DND-41 (cell line): ENCODE measurements at places on chromosomes 4 and X.

DNA sequence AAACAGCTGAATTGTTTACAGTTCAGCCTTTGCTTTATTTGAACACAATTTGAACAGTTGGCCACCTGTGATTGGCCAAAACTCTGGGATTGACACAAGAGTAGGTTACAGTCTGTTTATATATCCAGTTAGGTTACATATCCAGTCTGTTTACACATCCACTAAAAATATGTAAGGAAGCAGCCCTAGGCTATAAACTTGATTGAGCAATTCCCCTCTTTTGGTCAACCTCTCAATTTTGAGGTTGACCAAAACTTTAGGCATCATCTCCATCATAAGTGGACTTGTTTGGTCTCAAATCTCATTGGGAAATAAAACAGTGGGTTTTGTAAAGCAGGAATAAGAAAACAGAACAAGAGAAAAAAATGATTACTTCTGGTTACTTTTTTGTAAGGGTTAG, 190.8 kb downstream of the SPATA18 start:
- H3K27ac ChIP-seq = no peak overlapping the region
- no peak for DNase-seq
- no peaks in the 10 kb centered on the region for H3K4me1 ChIP-seq
- H3K36me3 ChIP-seq = no peaks in the 10 kb centered on the region
- no peak overlapping the region for H3K4me3 ChIP-seq
- no peaks in the 10 kb centered on the region for H3K27me3 ChIP-seq

DNA sequence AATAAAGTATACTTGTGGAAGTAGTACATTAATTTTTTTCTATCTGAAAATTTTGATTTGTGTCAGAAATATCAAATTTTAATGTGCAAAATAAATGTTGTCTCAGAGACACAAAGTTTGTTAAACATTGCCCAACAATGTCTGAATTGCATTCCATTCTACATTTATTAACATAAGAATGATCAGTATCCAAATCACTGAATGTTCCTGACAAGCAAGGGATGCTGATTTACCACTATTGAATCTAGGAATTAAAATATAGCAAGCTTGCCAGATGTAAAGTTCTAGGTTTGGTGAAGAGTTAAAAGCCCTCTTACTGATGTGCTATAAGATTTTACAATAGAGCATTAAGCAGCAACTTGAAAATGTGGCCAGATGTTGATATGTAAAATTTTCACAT, 489.2 kb upstream of the CTSO start:
- H3K4me1 ChIP-seq = no peaks in the 10 kb centered on the region
- no peak overlapping the region for H3K4me3 ChIP-seq
- no peak for DNase-seq
- H3K27ac ChIP-seq = no peak overlapping the region
- no peaks in the 10 kb centered on the region for H3K27me3 ChIP-seq

DNA sequence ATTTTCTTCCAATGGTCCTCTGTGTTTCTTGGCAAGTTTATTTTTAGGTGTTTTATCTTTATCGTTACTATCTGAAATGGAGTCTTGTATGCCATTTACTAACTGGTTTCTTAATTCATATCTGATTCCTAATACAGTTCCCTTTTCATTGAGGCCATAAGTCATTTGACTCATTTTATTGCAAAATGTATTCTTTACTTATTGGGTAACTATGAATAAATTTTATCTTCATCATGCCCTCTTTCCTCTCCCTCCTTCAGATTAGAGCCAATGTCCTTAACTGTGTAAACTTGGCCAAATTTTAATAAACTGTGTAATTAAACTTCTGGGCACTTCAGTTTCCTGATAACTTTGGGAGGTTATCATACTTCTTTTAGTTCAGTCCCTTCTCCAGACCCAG, 19.3 kb upstream of the MSMO1 start:
- H3K36me3 ChIP-seq = peaks cover 11% of the 10 kb centered on the region; the same call in 1 of the 2 replicates
- no peak for DNase-seq
- H3K27me3 ChIP-seq = no peaks in the 10 kb centered on the region
- no peak overlapping the region for H3K27ac ChIP-seq
- no peak overlapping the region for H3K4me3 ChIP-seq

- no peaks in the 10 kb centered on the region for H3K4me1 ChIP-seq
- no peaks in the 10 kb centered on the region for H3K27me3 ChIP-seq
- no peaks in the 10 kb centered on the region for H3K36me3 ChIP-seq
- DNase-seq = no peak
- no peak overlapping the region for H3K4me3 ChIP-seq
Measured at GRCh38 chr4:66071911-66072310, 401.6 kb upstream of the EPHA5 start.

GRCh38 chr4:83489711-83490326, 4.9 kb upstream of the ABRAXAS1 start:
- H3K27me3 ChIP-seq = no peaks in the 10 kb centered on the region
- no peak for DNase-seq
- no peak overlapping the region for H3K27ac ChIP-seq
- no peak overlapping the region for H3K4me3 ChIP-seq

- H3K4me1 ChIP-seq = peaks cover 40% of the 10 kb centered on the region
- H3K27me3 ChIP-seq = peaks cover 7% of the 10 kb centered on the region
- peak; percentile 87 for DNase-seq
- peak overlapping the region; percentile 65 for H3K4me3 ChIP-seq
- H3K27ac ChIP-seq = peak overlapping the region; percentile 82
Measured at GRCh38 chr4:140149846-140150635, 3.9 kb downstream of the MAML3 start.

DNA sequence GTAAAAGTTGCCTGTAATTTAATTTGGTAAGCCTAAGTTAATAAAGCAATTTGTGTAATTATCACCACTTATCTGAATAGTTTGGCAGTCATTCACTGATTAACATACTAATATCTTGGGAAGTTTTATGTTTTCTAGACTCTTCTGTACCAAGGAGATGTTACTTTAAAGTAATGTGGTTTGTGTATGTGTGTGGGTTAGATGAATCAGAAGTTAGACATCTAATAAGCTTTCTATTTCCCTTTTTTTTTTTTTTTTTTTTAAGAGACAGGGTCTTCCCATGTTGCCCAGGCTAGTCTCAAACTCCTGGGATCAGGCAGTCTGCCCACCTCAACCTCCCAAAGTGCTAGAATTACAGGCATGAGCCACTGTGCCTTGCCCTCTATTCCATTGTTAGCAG, 5.3 kb downstream of the SLAIN2 start:
- H3K27ac ChIP-seq = no peak overlapping the region
- no peaks in the 10 kb centered on the region; the same call in 1 of the 2 replicates for H3K36me3 ChIP-seq
- peaks cover 26% of the 10 kb centered on the region for H3K4me1 ChIP-seq

GRCh38 chr4:121666091-121666679, 30.6 kb downstream of the ANXA5 start:
- H3K4me1 ChIP-seq = no peaks in the 10 kb centered on the region
- DNase-seq = no peak
- H3K4me3 ChIP-seq = no peak overlapping the region
- H3K27ac ChIP-seq = no peak overlapping the region

GRCh38 chr4:169593050-169593560, 19.3 kb downstream of the NEK1 start:
- no peaks in the 10 kb centered on the region for H3K4me1 ChIP-seq
- no peak overlapping the region for H3K27ac ChIP-seq
- H3K4me3 ChIP-seq = no peak overlapping the region

DNA sequence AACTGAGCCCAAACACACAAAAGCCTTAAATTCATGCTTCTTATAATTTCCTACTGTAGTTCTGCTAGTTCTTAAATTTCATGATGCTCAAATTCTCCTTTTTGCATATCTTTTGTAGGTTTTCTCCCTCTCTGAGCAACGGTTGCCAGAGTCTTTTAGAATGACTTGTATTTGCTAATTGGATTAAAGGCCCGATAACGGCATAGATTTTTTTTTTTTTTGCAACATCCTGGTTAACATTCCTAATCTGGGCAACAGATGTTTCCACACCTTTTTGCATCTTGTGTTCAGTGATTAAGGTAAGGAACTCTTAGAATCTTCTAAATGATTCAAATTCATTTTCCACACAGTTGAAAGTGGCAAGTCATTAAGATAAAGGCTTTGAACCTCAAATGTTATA, 66.3 kb upstream of the ADGRG2 start:
- no peaks in the 10 kb centered on the region for H3K4me1 ChIP-seq
- H3K36me3 ChIP-seq = no peaks in the 10 kb centered on the region
- H3K4me3 ChIP-seq = no peak overlapping the region
- DNase-seq = no peak
- H3K27me3 ChIP-seq = no peaks in the 10 kb centered on the region

DNA sequence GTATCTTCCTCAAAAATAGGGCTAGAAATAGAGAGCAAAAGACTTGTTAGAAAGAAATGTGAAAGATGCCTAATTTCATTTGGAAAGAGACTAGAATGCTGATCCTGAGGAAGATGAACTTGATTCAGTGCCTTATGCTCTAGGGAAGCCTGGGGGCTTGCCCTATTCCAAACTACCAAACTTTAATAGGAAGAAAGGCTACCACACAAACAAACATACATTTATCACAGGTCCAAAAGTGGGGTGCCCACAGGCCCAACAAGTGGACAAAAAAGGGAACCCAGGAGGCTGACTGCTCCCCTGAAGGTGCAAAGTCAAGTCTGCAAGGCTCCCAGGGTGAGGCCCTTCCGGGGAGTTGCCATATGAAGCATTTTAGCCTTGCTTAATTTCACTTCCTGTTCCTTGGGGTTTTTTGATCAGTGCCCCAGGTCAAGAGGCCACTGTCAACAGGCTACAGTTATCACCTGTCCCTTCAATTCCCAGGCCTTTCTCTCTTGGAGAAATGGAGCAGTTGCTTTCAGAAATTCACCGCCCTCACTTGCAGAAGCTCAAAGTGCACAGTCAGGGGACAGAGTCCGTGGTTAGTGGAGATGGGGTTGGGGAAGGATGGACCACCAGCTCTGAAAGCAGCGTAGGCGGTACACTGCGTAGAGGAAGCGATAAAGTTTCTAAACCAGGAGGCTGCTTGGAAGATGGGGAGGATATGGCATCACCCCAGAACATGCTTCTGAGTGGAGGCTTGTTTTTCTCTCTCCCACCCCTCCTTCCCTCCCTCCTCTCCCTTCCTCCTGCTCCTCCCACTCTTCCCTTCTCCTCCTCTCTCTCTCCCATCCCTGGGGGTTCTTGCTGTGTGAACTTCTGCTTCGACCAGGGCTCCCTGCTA, 36.4 kb downstream of the TMEM154 start:
- no peak overlapping the region for H3K27ac ChIP-seq
- no peaks in the 10 kb centered on the region for H3K27me3 ChIP-seq
- 0 out of 2 replicates have a peak, but pooled peaks cover 3% of the 10 kb centered on the region for H3K36me3 ChIP-seq

DNA sequence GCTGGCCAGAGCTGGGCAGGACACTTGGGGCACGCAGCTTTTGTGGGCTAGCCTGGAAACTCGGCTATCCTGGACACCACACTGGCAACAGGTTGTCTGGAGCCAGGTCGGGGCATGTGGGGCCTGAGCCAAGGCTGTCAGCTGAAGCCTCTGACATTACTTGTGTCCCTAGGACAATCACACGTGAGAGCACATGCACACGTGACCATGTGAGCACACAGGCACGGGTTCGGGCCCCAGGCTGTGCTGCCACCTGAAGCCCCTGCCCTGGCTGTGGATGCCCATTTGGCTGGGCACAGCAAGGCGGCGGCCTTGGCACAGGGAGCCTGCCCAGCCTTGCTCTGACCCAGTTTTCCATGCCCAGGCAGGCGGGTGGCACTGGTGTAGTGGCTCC, 8.7 kb upstream of the FGFR3 start:
- H3K4me3 ChIP-seq = no peak overlapping the region
- DNase-seq = no peak
- H3K27ac ChIP-seq = no peak overlapping the region
- H3K36me3 ChIP-seq = no peaks in the 10 kb centered on the region
- no peaks in the 10 kb centered on the region for H3K27me3 ChIP-seq

- no peaks in the 10 kb centered on the region for H3K4me1 ChIP-seq
- no peak overlapping the region for H3K27ac ChIP-seq
- DNase-seq = no peak
- no peaks in the 10 kb centered on the region for H3K27me3 ChIP-seq
- H3K4me3 ChIP-seq = no peak overlapping the region
Measured at GRCh38 chr4:52091801-52092200, 40.7 kb downstream of the SPATA18 start.

- H3K4me1 ChIP-seq = peaks cover 24% of the 10 kb centered on the region
- peak; percentile 61 for DNase-seq
- H3K27me3 ChIP-seq = no peaks in the 10 kb centered on the region
- peak overlapping the region; percentile 78 for H3K27ac ChIP-seq
- no peak overlapping the region for H3K4me3 ChIP-seq
Measured at GRCh38 chr4:74054483-74055047, 16.1 kb upstream of the CXCL3 start.

DNA sequence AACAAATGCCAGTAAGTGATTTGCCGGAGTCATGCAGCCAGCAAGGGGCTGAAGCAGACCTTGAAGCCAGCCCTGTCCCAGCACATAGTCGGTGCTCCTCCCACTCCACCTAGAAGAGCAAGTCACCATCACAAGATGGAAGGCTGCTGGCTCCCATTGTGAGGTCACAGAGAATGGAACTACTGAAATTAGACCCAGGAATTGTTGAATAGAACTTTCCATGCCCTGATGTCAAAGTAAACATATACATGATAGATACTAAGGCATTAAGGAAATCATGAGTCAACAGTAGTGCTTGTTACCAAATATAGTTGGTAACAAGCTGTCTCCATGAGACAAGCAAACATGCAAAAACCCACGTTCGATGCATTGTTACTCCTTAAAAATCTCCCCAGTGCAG, 177.1 kb upstream of the MID1 start:
- no peak for DNase-seq
- H3K4me1 ChIP-seq = no peaks in the 10 kb centered on the region
- H3K27me3 ChIP-seq = no peaks in the 10 kb centered on the region
- no peak overlapping the region for H3K4me3 ChIP-seq
- no peaks in the 10 kb centered on the region for H3K36me3 ChIP-seq

- peaks cover 42% of the 10 kb centered on the region for H3K4me1 ChIP-seq
- peaks cover 2% of the 10 kb centered on the region; the same call in 1 of the 2 replicates for H3K36me3 ChIP-seq
- H3K4me3 ChIP-seq = peak overlapping the region; percentile 64
- DNase-seq = peak; percentile 40
Measured at GRCh38 chr4:39044956-39045826, 13.0 kb upstream of the TMEM156 start.

DNA sequence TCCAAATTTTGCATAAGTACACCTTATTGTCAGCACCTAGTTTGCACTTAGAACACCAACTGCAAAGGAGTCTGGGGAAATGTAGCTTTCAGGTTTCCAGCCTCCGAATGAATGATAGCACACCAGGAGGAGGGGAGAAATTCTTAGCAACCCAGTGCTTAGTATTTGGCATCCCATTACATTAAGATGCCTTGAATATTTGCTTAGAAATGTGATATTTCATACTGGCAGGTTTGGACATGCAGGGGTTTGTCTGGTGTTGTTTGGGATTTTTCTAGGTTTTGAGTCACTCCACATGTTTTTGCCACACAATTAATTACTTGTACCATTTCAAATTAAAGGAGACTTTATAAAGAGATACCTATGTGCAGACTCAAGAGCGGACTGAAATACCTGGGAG, 60.3 kb upstream of the CAMK2D start:
- no peaks in the 10 kb centered on the region for H3K36me3 ChIP-seq
- DNase-seq = no peak
- no peaks in the 10 kb centered on the region for H3K4me1 ChIP-seq
- no peak overlapping the region for H3K27ac ChIP-seq

DNA sequence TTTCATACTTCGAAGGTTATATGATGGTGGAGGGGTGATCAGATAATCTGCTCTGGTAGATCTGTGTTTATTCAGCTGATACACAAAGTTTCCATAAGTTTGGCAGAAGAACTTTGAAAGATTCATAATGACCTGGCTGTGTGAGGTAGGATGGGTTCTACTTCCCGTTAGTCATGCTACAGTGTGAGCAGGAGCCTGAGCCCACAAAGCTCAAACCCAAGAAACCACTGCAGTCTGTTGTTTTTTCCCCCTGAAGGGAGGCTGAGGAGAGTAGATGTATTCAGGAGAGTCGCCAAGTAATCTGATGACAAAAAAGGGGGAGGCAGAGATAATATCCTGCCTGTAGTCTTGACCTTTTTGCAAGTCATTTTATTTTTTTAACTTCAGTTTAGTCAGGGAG, 52.8 kb upstream of the PPP3CA start:
- H3K27me3 ChIP-seq = no peaks in the 10 kb centered on the region
- no peak overlapping the region for H3K27ac ChIP-seq
- H3K4me3 ChIP-seq = no peak overlapping the region
- H3K4me1 ChIP-seq = peaks cover 5% of the 10 kb centered on the region
- H3K36me3 ChIP-seq = no peaks in the 10 kb centered on the region
